ENCODE measurements at places on chromosomes 5 and 9.

DNA sequence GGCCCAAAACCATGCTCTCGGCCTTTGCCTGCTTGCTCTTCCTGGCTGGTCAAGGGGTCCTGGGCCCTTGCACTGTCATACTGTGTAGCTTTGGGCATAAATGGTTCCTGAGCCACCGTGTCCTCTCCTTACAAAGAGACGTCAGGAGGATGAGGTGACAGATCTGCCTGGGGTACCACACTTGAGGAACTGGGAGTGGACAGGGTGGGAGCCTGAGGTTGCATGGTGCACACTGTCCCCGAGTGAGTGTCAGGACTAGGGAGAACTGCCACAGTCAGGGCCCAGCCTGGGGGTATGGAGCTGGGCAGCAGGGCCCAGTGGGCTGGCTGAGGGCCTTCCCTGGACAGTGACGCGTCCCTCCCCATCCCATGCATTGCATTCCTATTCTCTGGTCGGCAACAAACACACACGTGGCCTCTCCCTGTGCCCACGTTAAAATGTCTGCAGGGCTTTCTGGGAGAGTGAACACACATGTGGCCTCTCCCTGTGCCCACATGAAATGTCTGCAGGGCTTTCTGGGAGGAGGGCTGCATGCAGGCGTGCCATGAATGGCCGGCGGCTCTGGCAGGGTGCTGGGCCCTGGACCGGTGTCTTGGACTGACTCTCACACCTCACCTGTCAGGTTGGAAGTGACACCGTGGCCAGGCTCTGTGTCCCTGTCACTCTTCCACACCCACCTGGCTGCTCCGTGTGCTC is 122.1 kb upstream of the COL5A1 start:
- no peak for DNase-seq

- DNase-seq: no peak
These were observed 12.7 kb downstream of the FAT2 start for GRCh38 chr5:151578326-151579025.

- no peak for DNase-seq
These were observed 32.0 kb upstream of the DMRT2 start for GRCh38 chr9:1018121-1018520.

GRCh38 chr5:73214306-73214705 is 41.3 kb downstream of the TMEM174 start:
- no peak for DNase-seq

- DNase-seq: no peak
These were observed 3.0 kb downstream of the GOLM1 start for GRCh38 chr9:86096386-86096785.
